MCF 10A (cell line): ENCODE measurements at places on chromosomes 7 and 10. TPM values are rescaled to one million over a fixed set of nuclear protein-coding genes. Genes with fewer than 3 reads are reported as not detected.

The MACC1 gene
- total RNA-seq: 0.02 and 0.14 TPM in 2 replicates

The TRIM50 gene
- total RNA-seq: not detected in 2 replicates

The CDC14C gene
- not detected in 2 replicates for total RNA-seq

The RELN gene
- total RNA-seq: not detected in 2 replicates

The MYPN gene
- total RNA-seq: 0.22 and 0.37 TPM in 2 replicates

The CRHR2 gene
- not detected in 2 replicates for total RNA-seq

The SFRP5 gene
- not detected in 2 replicates for total RNA-seq

The EFCAB10 gene
- total RNA-seq: not detected in 2 replicates

The TFPI2 gene
- not detected in 2 replicates for total RNA-seq

- DNase-seq: no peak
- H3K27me3 ChIP-seq: no peaks in the 10 kb centered on the region
- H3K4me3 ChIP-seq: no peak overlapping the region
- H3K36me3 ChIP-seq: no peaks in the 10 kb centered on the region
- H3K27ac ChIP-seq: no peak overlapping the region
- H3K4me1 ChIP-seq: no peaks in the 10 kb centered on the region
Measured at GRCh38 chr10:133088956-133089800, 1.5 kb downstream of the ADGRA1 start.

DNA sequence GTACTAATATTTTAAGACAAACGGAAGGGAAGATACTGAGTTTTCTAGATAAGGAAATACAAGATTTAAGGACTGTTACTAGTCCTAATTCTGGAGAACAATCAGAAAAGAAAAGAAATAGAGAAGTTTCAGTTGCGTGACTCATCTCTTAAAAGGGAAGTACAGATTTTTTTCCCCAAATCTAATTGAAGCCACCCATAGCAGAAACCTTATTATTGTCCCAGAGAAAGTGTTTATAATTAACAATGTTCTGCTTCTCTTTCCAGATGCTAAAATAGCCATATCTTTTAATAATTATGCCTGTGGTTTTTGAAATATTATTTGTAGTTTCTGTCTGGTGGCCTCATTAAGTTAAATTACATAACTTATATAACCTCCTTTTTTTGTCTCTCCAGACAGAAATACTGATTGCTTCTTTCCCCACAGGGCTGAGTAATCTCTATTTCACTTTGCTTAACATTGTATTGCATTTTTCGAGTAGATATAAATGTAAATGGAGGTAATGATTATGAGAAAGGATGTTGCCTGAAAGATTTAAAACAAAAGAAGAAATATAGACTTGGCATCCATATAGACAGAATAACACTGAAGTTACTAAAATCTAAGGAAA, 240.7 kb upstream of the MBL2 start:
- DNase-seq: no peak
- no peak overlapping the region for H3K27ac ChIP-seq
- H3K27me3 ChIP-seq: no peaks in the 10 kb centered on the region
- H3K4me3 ChIP-seq: no peak overlapping the region

DNA sequence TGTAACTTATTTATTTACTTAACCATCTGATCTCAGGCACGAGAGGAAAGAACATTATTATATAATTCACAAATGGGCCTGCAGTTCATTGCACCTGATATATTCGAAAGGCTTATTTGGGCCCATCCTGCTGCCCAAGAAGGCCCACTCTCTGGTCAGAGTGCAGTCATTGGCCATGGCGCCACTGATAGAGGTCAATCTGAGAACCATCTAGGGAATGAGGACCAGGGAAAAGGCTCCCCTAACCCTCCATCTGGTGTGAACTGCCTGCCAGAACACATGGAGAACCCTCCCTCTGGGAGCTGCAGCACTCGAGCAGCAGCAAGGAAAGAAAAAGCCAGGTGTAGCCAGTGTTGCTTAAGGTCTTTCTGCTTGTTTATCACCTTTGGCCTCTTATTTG, 136.6 kb downstream of the REEP3 start:
- no peaks in the 10 kb centered on the region for H3K4me1 ChIP-seq
- no peak overlapping the region for H3K4me3 ChIP-seq
- H3K27me3 ChIP-seq: no peaks in the 10 kb centered on the region

GRCh38 chr7:21076054-21076453, 289.4 kb upstream of the SP8 start:
- H3K27me3 ChIP-seq: no peaks in the 10 kb centered on the region
- no peak overlapping the region for H3K4me3 ChIP-seq
- H3K4me1 ChIP-seq: peaks cover 5% of the 10 kb centered on the region

- H3K36me3 ChIP-seq: no peaks in the 10 kb centered on the region
- no peak overlapping the region for H3K27ac ChIP-seq
- H3K27me3 ChIP-seq: no peaks in the 10 kb centered on the region
- peak; percentile 13 for DNase-seq
Measured at GRCh38 chr10:9579110-9579705, 1438.5 kb upstream of the CELF2 start.

- no peaks in the 10 kb centered on the region for H3K36me3 ChIP-seq
- DNase-seq: no peak
- H3K27me3 ChIP-seq: no peaks in the 10 kb centered on the region
- H3K4me3 ChIP-seq: no peak overlapping the region
- H3K27ac ChIP-seq: no peak overlapping the region
Measured at GRCh38 chr10:62154231-62154630, 114.4 kb downstream of the RTKN2 start.

- H3K27me3 ChIP-seq: no peaks in the 10 kb centered on the region
- no peak overlapping the region for H3K4me3 ChIP-seq
- peaks cover 39% of the 10 kb centered on the region for H3K4me1 ChIP-seq
Measured at GRCh38 chr10:107971411-107971810, 806.9 kb upstream of the SORCS1 start.

DNA sequence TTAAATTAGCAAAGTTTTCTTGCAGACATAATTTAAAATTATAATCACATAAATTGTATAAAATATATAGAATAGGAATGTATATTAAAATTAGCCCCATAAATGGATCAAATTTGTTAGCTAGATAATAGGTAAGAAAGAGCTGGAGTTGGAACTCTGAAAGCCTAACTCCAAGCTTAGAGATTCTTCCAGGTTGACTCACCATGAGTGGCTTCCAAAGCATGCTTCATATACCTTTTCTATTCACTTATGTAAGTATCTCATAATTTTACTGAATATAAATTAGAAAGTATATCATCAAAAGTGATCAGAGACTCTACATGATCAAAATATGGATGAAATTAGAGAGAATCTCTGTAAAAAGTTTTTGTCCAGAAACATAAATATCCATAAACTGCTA, 320.7 kb upstream of the MAGI2 start:
- no peak overlapping the region for H3K27ac ChIP-seq
- no peak overlapping the region for H3K4me3 ChIP-seq
- peaks cover 62% of the 10 kb centered on the region for H3K27me3 ChIP-seq
- H3K4me1 ChIP-seq: no peaks in the 10 kb centered on the region

GRCh38 chr10:76082956-76083355, 651.5 kb downstream of the LRMDA start:
- no peak overlapping the region for H3K4me3 ChIP-seq
- DNase-seq: peak; percentile 86
- H3K4me1 ChIP-seq: peaks cover 23% of the 10 kb centered on the region
- H3K27ac ChIP-seq: no peak overlapping the region

- no peaks in the 10 kb centered on the region for H3K4me1 ChIP-seq
- no peak overlapping the region for H3K4me3 ChIP-seq
- no peak overlapping the region for H3K27ac ChIP-seq
- H3K27me3 ChIP-seq: peaks cover 40% of the 10 kb centered on the region
- no peak for DNase-seq
Measured at GRCh38 chr10:132834311-132834761, 48.4 kb upstream of the NKX6-2 start.

GRCh38 chr7:100681491-100682227, 8.1 kb downstream of the GNB2 start:
- H3K27ac ChIP-seq: no peak overlapping the region
- peaks cover 7% of the 10 kb centered on the region for H3K4me1 ChIP-seq
- no peak for DNase-seq
- peaks cover 63% of the 10 kb centered on the region for H3K36me3 ChIP-seq

DNA sequence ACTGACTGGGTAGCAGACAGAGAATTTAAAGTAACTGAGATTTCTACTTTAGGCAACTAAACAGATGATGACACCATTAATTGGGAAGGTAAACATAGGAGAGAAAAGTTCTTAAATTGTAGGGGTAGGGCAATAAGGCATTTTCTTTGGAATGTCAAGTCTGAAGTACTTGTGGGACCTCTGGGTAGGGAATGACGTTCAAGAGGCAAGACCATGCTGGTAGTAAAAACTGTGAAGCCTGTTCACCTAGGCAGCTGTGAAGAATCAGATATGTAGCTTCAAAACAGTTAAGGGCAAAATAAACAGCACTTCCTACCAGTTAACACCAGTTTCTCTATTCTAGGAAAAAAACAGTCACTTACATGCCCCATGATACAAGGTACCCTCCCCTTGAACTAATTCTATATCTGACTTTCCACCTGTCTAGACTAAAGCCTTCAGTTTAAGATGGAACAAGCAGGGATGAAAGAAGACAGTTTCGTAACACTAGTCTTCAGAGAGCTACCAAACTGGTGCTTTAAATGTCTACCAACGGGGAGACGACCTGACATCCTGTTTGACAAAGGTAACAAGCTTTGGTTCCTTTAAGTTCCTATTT, 63.1 kb upstream of the KCNIP2 start:
- no peaks in the 10 kb centered on the region for H3K4me1 ChIP-seq
- H3K27ac ChIP-seq: no peak overlapping the region
- no peaks in the 10 kb centered on the region for H3K27me3 ChIP-seq
- peaks cover 30% of the 10 kb centered on the region for H3K36me3 ChIP-seq
- H3K4me3 ChIP-seq: no peak overlapping the region
- no peak for DNase-seq

DNA sequence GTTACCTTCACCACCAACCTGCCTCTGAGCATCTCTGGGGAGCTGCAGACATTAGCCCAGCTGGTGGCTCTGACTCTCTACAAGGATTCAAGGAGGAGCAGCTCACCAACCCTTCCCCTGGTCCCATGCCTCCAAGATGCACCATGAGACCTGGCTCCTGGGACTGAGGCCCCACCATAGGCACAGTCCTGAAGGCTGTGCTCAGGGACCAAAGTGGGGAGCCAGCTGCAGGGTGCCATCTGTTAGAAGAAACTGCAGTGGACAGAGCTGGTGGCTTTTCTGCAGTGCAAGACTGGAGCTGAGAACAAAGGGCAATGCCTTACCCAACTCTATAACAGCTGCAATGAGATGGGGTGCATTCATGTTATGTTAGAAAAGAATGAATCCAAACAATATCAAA, 581.6 kb downstream of the TCERG1L start:
- H3K27me3 ChIP-seq: no peaks in the 10 kb centered on the region
- DNase-seq: no peak
- no peaks in the 10 kb centered on the region for H3K4me1 ChIP-seq
- H3K27ac ChIP-seq: no peak overlapping the region
- no peak overlapping the region for H3K4me3 ChIP-seq
- no peaks in the 10 kb centered on the region for H3K36me3 ChIP-seq

DNA sequence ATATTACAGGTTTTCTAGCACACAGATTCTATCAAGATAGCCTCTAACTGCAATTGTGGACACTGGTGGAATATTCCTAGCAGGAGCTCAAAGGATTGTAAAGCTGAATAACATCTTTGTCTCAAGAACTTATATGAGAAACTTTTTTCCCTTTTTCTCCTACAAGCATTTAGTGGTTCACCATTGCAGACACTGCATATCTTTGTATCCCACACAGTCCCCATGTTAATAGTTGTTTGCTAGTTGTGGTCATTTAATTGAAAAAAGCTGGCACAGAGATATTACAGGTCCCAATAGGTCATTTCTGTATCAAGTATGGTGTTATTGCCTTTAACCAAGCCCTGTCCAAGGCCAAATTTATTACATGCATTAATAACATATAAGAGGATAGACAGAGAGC, 226.2 kb upstream of the TCF7L2 start:
- H3K4me3 ChIP-seq: no peak overlapping the region
- H3K4me1 ChIP-seq: no peaks in the 10 kb centered on the region
- H3K36me3 ChIP-seq: no peaks in the 10 kb centered on the region
- DNase-seq: no peak

DNA sequence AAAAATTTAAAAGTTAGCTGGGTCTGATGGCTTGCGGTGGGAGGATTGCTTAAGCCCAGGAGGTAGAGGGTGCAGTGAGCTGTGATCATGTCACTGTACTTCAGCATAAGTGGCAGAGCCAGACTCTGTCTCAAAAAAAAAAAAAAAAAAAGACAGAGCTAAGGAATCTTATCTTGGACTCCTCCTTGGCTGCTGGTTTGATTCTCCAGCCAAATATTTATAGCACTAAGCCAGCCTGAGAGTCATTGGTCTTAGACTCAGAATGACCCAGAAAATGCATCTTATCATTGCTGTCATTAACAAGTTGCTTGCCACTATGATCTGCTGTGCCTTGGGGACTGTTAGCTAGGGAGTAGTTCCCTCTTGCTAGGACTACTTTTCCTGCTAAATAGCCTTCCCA, 164.7 kb downstream of the GNAT3 start:
- peak overlapping the region; percentile 36 for H3K4me3 ChIP-seq
- peaks cover 6% of the 10 kb centered on the region for H3K36me3 ChIP-seq
- peaks cover 27% of the 10 kb centered on the region for H3K4me1 ChIP-seq
- no peak for DNase-seq
- H3K27me3 ChIP-seq: no peaks in the 10 kb centered on the region
- peak overlapping the region; percentile 44 for H3K27ac ChIP-seq

- H3K4me3 ChIP-seq: no peak overlapping the region
- peaks cover 4% of the 10 kb centered on the region for H3K4me1 ChIP-seq
- DNase-seq: no peak
- H3K36me3 ChIP-seq: no peaks in the 10 kb centered on the region
Measured at GRCh38 chr10:7334642-7334964, 76.2 kb downstream of the SFMBT2 start.

GRCh38 chr7:81462672-81463071, 307.2 kb downstream of the HGF start:
- H3K4me3 ChIP-seq: no peak overlapping the region
- peaks cover 5% of the 10 kb centered on the region for H3K4me1 ChIP-seq
- DNase-seq: peak; percentile 30
- H3K27ac ChIP-seq: no peak overlapping the region

DNA sequence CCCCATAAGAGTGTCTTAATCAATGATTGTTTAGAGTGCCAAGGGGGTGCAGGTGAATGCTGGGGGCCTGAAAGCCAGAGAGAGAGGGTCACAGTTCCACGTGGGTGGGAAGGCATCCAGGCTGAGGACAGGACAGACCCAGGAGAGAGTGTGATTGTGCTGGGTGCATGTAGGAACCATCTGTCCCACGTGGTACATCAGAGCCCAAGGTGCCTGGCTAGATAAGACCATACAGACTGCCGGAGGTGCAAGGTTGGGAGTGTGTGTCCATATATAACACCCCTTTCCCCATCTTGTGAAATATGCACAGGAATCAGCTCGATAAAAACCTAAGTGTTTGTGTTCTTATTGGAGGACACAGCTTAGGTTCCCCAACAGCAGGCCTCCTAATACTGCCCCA, 85.5 kb downstream of the WIPF3 start:
- H3K27ac ChIP-seq: no peak overlapping the region
- no peak overlapping the region for H3K4me3 ChIP-seq
- H3K36me3 ChIP-seq: no peaks in the 10 kb centered on the region
- H3K4me1 ChIP-seq: no peaks in the 10 kb centered on the region
- no peak for DNase-seq

- no peaks in the 10 kb centered on the region for H3K4me1 ChIP-seq
- H3K4me3 ChIP-seq: no peak overlapping the region
- H3K27me3 ChIP-seq: peaks cover 40% of the 10 kb centered on the region
- DNase-seq: no peak
Measured at GRCh38 chr10:125543796-125544195, 139.2 kb downstream of the TEX36 start.
